ENCODE measurements at places on chromosomes 11 and 22.

- DNase-seq, result no peak
These were observed 14.1 kb upstream of the MDK start for GRCh38 chr11:46367244-46367915.

GRCh38 chr11:17687946-17688670 lies 31.3 kb upstream of the MYOD1 start:
- no peak for DNase-seq

- DNase-seq, result no peak
These were observed 117.3 kb upstream of the TEAD1 start for GRCh38 chr11:12556788-12557384.

DNA sequence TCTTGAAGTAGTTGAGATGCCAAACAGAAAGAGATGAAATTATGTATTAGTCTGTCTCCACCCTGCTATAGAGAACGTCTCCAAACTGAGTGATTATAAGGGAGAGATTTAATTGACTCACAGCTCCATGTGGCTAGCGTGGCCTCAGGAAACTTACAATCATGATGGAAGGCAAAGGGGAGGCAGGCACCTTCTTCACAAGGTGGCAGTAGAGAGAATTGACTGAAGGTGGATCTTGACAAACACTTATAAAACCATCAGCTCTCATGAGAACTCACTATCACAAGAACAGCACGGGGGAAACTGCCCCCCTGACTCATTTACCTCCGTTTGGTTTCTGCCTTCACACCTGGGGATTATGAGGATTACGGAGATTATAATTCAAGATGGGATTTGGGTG lies 794.0 kb downstream of the CNTN5 start:
- DNase-seq, result no peak

- DNase-seq, result no peak
These were observed 138.3 kb downstream of the CADM1 start for GRCh38 chr11:115365907-115366306.

DNA sequence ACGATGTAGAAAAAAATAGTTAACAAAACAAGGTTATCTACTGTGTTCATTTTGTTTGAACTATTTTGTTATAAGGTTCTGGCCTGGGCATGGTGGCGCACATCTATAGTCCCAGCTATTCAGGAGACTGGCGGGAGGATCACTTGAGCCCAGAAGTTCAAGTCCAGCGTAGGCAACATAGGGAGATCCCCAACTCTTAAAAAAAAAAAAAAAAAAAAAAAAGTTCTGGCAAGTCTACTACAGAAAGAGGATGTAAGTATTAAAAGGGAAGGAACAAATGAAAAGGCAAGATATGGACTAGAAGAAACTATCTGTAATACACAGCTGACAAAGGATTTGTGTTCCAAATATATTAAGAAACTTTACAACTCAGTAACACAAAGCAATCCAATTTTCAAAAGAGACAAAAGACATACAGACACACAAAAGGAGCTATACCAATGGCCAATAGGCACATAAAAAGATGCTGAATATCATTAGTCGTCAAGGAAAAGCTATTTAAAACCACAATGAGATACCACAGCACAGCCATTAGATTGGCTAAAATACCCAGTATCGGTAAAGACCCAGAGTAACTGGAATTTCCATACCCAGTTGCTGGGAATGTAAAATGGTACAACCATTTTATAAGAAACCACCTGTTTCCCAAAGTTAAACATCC lies 27.4 kb downstream of the RRAS2 start:
- DNase-seq, result no peak

DNA sequence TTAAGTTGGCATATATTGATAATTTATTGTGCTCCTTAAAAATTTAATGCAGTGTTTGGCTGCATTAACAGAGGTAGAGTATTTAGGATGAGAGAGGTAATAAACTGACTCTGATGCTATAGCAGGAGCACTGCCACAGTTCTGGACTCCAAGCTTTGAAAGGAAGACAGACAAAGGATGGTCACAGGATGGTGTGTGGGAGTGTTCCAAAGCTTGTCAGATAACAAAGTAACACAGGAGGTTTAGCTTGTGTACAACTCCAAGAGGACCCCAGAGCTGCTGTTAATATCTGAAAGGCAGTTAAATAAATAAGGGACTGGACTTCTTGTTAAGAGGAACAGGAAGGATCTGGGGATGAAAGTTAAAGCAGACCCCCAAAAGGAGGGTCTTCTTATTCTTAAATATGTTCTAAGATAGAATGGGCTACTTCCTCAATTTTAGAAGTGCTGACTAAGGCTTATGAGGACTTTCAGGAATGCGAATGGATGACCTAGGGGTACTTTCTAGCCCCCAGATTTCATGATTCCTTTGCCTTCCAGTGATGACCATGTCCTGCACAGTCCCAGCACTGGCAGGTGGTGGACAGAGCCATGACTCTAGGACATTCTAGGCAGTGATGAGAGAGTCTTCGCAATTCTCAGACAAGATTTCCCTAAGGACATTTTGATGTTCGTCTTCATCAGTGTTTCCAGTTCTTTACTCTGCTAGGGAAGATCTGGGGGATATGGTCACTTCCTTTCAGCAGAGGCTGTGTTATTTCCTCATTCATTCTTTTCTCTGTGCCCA lies 149.1 kb upstream of the RASSF10 start:
- DNase-seq, result no peak

GRCh38 chr22:43128116-43128515 lies 15.1 kb downstream of the MCAT start:
- DNase-seq, result no peak

GRCh38 chr22:38302906-38303305 lies 14.3 kb downstream of the CSNK1E start:
- DNase-seq, result no peak

DNA sequence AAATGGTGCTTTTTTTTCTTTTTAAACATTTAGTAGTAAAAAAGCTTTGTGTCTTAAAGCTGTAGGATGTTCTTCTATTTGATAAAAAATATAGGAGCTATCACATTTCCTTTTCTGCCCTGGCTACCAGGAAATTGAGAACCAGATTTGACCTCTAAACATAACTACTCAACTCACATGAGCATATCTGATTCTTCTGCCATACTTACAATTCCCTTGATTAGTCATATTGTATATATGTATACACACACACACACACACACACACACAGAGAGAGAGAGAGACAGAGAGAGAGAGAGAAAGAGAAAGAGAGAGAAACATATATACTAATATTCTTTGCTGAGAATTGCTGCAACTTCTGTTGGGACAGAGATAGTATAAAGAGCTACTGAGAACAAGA lies 23.0 kb upstream of the GDPD4 start:
- DNase-seq, result no peak

GRCh38 chr11:123325533-123325932 lies 104.5 kb upstream of the GRAMD1B start:
- no peak for DNase-seq

DNA sequence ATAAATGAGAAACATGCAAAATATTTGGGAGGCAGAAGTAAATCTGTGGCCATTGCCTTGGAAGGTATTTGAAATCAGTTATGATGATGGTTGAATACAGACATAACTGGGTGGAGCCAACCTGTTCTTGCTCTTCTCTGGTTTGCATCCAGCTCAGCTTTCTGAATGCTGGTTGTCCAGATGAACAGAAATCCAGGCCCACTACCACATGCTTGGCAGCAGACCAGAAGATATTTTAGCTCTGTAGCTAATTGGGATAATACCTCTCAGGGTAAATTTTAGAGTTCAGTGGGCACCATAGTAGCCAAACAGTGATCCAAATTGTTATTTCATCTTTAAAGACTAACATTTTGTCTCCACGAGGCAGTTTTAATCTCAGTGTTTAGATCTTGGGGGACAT lies 308.3 kb downstream of the RAB38 start:
- no peak for DNase-seq

GRCh38 chr11:122367809-122368231 lies 251.8 kb upstream of the BLID start:
- no peak for DNase-seq

GRCh38 chr11:120168108-120168959 lies 30.4 kb upstream of the TRIM29 start:
- DNase-seq, result peak; percentile 68

GRCh38 chr11:76786441-76787014 lies 3.4 kb downstream of the TSKU start:
- DNase-seq, result no peak

DNA sequence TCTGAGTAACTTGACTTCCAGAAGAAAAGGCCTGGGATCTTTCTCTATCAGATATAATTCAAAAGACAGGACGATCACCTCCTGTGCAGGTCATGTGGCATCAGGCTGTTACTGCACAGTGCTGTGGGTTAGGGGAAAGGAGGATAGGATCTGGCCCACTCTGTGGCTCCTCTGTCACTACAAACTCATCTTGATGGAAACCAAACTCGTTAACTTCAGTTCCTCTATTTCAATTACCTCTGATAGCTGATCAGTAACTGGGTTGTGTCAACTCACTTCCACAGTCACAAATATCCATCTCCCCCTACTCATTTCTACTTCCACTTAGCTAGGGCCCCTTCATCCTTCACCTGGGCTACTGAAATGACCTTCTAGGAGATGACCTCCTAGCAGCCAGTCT lies 95.2 kb downstream of the RCN1 start:
- peak; percentile 35 for DNase-seq

DNA sequence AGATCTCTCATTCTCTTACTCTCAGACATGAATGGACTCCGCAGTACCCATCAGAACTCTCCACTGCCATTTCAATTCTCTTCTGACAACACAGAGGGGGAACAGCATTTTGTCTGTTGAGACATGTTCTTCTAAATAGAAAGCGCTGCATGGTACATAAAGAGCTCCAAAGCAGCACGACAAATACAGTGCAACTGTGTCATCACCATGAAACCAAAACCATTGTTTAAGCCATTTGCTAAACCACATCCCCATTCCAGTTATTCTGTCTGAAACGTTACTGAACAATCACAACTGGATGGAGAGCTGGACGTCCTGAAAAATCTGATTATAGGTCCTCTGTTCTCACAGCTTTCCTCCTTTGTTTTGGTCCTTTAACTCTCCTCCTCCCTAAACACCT lies 17.9 kb upstream of the TENM4 start:
- no peak for DNase-seq

DNA sequence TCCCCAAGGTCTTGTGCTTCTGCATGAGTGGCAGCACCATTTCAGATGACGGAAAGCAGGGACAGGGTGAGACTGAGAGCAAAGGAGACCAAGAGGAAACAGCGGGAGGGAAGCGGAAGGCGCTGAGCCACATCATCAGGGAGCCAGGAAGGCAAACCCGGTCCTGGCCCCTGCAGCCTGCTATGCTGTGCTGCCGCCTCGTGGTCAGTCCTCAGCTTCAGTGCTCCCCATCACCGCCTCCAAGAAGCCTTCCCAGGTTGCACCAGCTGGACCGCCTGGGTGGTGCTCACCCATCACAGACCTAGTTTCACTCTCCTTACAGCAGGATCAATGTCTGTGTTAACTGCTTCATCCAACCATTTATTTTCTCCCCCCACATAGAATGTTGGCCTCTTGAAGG lies 73.0 kb upstream of the PHF21B start:
- DNase-seq, result no peak

DNA sequence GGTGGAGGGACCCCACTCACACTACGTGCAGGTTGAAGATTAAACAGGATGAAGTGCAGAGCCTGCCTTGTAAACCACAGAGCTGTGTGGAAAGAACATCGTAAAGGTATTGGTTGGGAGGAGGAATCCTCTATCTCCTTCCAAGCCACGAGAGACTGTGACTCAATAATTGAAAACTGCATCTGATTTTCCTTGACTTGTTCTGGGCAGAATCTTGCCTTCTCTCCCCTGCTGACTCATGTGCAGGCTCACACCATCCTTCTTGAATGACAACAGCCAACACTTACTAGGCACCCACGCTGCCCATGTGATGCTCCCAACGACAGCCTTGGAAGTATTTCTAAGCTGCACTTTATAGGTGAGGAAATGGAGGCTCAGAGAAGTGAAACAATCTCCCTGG lies 563.0 kb downstream of the MIAT start:
- DNase-seq, result peak; percentile 69

DNA sequence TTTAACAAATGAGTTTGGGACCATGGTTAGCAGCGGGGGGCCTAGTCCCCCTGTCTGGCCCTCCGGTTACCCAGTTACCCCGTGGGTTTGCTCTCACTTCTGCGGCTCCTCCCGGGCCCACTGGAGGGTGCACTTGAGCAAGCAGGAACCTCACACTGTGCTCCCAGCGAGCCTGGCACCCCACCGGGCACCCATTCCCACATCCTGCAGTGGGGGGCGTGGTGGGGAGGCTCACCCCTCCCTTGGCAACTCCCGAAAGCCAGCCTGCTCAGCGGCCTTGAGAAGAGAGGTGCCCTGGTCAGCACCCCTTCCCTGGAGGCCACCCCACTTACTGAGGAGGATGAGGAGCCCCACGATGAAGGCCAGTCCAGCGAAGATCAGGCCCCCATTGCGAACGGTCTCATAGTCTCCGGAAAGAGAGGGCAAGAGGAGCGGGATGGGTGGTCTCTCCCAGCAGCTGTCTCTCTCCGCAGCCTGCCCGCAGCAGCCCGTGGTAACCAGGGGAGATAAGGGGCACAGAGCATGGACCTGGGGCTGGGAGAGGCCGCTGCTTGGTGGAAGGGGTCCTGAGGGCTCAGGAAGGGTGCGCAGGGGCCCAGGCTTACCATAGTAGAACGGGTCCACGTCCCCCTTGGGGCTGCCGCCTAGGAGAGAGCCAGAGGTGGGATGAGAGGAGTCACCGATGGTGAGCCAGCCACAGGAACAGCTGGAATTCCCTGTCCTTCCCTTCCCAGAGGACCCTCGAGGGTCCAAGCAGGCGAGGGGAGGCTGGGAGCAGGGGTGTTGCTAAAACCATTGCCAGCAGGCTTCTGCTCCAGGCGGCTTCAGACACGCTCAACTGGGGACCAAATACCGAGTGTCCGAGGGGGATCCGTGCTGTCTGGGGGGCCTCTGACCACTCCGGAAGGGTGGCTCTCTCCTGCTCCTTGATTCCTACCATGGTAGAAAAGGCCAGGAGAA lies 2.2 kb downstream of the FXYD2 start:
- DNase-seq, result peak; percentile 73

- no peak for DNase-seq
These were observed 28.7 kb downstream of the CEP164 start for GRCh38 chr11:117356126-117356890.

DNA sequence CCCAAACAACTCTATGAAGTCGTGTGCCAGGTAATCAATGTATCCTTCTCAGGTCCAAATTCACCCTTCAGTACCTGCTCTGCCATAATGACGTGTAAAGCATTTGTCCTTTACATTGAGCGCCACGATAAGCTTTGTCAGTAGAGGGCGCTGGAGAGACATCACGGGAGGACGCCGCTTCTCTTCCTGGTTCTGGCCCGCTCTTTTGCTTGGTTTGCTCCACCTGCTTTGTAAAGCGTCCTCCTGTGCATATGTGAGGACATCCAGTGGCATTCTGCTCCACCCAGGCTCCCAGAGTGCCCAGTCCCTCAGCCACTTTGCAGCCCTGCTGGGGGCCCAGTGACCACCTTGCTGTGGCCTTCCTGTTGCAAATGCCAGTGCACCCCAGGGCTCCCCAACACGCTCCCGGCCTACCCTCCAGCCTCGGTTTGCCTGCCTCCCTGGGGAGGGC lies 61.1 kb downstream of the WT1 start:
- DNase-seq, result no peak

Data from coronary artery (tissue), 2 donors.